ENCODE measurements at places on chromosomes 2 and 18. TPM values are rescaled to one million over a fixed set of nuclear protein-coding genes. Genes with fewer than 3 reads are reported as not detected.

DNA sequence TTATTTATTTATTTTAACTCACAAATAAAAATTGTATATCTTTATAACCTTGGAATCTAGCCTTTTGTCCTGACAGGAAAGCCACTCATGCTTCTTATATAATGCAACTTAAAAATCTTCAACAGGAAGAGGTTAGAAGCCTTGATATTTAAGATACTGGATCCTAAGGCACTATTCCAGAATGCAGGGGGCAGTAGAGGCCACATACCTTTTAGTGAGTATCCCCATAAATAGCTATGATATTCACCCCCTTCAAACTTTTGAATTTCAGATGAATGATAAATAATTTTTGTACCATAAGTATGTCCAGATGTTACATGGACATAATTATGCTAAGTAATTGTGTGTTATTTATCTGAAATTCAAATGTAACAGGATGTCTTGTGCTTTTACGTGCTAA is 592.7 kb upstream of the VRK2 start:
- DNase-seq = no peak

- DNase-seq = no peak
These were observed 584.9 kb downstream of the TMEM182 start for GRCh38 chr2:103346780-103347179.

DNA sequence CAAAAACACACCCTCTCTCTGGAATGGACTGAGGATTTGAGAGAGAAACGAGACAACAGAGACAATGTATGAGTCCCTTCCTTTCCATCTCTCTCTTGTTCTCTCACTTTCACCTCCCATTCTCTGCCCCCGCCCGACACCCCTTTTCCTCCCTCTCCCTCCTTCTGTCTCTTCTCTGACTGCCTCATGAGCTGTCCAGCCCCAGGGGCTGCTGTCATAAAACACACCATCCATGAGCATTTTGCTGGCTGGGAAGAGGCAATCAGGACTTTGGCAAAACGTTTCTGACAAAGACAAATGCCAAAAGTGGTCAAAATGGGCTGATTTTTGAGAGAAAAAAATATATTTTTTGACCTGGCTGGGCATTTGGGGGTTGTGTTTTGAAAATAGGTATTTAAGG is 377.2 kb downstream of the EN1 start:
- DNase-seq = no peak

DNA sequence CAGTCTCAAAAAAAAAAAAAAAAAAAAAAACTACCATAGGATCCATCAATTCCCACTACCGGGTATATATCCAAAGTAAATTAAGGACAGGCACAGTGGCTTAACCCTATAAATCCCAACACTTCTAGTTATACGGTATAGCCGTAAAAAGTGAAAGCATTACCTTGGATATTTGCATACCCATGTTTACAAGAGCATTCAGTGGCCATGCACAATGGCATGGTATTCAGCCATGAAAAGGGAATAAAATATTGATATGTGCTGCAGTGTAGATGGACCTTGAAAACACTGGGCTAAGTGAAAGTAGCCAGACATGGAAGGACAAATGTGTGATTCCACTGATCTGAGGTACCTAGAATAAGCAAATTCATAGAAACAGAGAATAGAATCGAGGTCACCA is 111.8 kb upstream of the CAB39 start:
- DNase-seq = no peak

The IL36G gene
- total RNA-seq = not detected

- DNase-seq = no peak
These were observed 448.9 kb upstream of the MEIS1 start for GRCh38 chr2:65985986-65986385.

DNA sequence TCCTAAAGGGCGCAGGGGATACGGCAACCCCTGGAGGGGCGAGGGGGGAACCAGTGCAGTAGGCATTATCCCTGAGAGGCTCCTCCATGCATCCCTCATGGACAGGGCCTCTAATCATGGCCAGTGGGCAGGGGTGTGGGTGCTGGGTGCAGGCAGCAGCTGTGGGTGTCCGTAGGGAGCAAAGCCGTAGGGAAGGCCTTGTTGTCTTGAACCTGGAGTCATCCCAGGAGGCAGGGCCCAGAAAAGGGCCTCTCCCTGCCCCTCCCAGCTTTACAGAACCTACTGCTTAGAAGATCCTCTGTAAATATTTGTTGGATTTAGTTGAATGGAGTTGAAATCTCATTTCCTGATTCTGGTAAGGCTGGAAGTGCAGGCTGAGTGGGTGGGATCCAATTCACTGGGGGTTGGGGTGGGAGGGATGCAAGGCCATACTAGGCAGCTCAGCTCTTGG is 207.0 kb upstream of the HAAO start:
- no peak for DNase-seq

The KLHL14 gene
- not detected for total RNA-seq

The C2orf66 gene
- total RNA-seq = not detected

- no peak for DNase-seq
These were observed 137.4 kb downstream of the RIT2 start for GRCh38 chr18:42977982-42978637.

DNA sequence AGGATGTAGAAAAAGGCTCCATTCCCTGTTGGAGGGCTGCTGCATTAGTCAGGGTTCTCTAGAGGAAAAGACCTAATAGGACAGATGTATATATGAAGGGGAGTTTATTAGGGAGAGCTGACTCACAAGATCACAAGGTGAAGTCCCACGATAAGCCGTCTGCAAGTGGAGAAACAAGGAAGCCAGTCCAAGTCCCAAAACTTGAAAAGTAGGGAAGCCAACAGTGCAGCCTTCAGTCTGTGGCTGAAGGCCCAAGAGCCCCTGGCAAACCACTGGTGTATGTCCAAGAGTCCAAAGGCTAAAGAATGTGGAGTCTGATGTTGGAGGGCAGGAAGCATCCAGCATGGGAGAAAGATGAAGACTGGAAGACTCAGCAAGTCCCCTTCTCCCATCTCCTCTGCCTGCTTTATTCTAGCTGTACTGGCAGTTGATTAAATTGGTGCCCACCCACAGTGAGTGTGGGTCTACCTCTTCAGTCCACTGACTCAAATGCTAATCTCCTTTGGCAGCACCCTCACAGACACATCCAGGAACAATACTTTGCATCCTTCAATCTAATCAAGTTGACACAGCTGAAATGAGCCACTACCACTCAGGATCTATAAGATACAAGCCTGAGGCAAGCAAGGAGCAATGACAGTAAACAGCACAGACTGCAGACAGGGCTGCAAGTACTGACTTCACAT is 30.0 kb upstream of the ATG16L1 start:
- DNase-seq = no peak

- no peak for DNase-seq
These were observed 201.2 kb downstream of the SLC4A10 start for GRCh38 chr2:161825429-161825828.

GRCh38 chr18:51339856-51340255 is 142.4 kb upstream of the MEX3C start:
- DNase-seq = no peak

DNA sequence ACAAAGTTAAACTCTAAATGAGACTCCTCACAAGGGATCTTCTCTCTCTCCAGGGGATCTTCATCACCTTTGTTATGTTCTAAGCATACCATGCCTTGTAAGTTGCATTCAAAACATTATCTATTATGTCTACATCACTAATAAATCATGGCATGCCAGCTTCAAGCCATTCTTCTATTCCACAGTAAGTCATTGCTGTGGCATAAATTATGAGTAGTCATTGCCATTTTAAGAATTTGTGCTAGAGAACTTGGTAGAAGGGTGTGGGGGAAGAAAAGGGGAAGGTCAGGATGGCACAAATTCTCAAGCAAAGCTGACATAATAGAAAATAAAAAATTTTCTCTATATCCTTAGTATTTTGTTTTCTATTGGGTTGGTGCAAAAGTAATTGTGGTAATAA is 33.5 kb downstream of the BARD1 start:
- no peak for DNase-seq

DNA sequence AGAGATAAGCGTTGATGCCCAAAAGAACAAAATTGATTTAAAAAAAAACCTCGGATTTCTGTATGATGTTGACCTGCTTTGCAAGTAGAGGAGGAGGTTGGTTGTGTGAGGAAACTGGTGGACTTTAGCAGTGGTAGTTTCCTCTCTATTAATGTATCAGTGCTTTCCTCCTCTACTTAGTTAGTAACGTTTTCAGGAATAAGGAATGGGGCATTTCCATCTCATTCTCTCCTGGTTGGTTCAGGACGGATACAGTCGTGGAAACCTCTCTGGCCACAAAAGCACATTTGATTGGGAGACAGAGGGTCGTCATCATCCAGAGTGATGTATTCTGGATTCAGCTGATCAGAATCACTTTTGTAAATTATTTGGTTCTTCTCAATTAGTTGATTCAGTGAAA is 1.5 kb downstream of the FHOD3 start:
- no peak for DNase-seq

Measured in Right ventricle myocardium superior (tissue), 1 donor.